ENCODE measurements at places on chromosomes 16 and 17.

GRCh38 chr17:46780003-46780373 lies 38.5 kb downstream of the WNT3 start:
- DNase-seq, result no peak

- DNase-seq, result peak; percentile 18
Observed at GRCh38 chr16:86285938-86286921, 224.1 kb upstream of the FOXF1 start.

DNA sequence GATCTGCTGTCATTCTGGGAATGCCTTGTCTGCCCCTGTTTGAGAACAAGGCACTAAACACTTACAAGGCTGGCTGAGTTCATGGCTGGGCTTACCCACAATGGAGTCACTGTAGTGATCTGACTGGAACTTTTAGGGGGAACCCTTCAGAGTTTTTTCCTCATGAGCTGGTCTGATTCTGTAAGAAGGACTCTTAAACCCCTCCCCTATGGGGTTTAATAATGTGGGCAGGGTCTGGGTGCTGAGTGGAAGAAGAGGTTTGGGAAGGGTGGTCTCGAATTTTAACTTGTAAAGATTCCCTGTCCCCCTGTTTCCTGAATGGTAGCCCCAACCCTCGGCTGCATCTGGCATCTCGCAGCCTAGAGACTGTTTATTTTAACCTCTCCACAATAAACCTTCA lies 30.6 kb downstream of the OSBPL7 start:
- no peak for DNase-seq

GRCh38 chr16:86975445-86975844 lies 341.7 kb downstream of the C16orf95 start:
- no peak for DNase-seq

DNA sequence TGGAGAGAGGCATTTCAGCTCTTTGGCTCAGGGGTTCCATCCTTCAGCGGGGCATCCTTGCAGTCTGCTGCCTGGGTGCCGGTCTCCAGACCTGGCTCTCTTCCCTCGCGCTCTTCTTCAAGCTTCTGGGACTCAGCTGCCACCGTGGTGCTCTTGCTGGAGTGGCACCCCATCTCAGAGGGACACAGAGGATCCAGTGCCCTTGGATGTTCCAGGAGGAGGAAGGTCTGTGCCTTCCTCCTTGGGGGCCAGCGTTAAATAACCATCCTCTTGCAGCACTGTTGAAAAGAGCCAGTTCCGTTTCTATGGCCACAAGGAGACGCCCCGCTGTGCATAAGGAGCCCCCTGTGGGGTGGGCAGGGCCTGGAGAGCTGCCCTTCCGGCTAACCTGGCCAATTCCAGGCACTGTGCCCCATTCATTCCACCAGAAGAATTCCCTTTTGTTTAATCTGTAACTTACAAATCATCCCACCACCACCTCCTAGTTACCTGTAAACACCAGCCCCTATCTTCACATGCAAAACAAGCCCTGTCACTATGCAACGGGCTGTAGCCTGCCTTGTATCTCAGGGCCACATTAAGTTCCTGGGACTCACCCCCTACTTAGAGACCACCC lies 8.6 kb downstream of the CHD9NB start:
- DNase-seq, result peak; percentile 48

- DNase-seq, result no peak
Observed at GRCh38 chr17:74270333-74270732, 3.7 kb upstream of the DNAI2 start.

DNA sequence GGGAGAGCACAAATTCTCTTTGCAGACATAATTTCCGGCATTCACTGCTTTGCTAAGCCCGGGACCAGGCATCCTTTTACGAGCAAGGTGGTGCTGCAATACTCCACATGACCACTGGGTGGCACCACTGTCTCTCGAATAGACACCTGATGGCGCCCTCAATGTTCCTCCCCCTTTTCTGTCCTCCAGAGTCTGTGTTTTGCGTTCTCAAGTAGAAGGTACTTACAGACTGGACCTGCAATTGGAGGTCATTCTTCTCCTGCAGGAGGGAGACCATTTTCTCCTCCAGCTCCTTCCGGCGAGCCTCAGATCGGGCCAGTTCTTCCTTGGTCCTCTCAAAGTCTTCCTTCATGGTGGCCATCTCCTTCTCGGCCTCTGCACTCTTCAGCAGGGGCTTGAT lies 45.2 kb downstream of the MYH13 start:
- peak; percentile 90 for DNase-seq

GRCh38 chr16:68346892-68347480 lies 36.2 kb downstream of the PRMT7 start:
- DNase-seq, result no peak

DNA sequence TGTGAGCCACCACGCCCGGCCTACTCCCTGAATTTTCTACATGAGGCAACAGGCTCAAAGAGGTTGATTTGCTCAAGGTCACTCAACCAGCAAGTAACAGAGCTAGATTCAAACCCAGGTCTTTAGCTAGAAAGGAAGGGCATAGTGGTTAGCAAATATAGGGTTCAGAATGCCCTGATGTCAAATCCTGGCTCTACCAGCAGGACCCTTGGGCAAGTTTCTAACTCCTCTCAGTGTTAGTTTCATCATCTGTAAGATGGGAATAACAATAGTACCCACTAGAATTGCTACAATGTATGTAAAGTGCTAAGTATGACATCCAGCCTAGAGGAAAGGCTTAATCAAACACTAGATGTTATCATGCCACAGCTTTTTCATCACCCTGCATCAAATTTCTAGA lies 19.1 kb upstream of the CYB5B start:
- DNase-seq, result no peak

DNA sequence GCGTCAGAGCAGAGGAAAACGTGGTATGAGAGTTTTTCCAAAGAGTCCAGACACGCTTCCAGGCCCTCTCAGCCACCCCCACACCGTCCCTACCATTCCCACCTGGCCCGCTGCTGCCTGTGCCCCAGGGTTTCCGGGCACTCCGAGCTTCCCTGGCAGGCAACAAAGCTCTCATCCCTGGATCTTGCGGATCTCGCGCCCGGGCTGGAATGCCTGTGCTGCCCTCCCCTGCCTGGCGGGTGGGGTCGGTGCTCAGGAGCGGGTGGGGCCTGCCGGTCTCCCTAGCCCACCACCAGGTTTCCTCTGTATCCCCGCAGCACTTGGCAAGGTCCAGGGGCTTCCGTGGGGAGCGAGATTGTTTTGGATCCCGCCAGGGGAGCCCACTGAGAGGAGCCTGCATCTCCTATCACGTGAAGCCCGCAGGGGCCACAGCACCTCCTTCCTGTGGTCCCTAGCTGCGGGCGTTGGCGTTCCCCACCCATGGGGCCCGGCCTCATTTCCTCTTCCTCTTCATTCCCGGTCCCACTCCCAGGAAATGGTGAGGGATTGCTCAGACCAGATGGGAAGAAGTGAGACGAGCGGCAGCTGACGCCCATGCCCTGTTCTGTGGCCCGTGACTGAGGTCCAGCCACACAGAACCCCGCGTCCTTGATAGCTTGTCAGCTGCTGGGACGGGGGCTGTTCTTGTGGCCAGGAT lies 11.0 kb downstream of the TBC1D24 start:
- DNase-seq, result no peak

DNA sequence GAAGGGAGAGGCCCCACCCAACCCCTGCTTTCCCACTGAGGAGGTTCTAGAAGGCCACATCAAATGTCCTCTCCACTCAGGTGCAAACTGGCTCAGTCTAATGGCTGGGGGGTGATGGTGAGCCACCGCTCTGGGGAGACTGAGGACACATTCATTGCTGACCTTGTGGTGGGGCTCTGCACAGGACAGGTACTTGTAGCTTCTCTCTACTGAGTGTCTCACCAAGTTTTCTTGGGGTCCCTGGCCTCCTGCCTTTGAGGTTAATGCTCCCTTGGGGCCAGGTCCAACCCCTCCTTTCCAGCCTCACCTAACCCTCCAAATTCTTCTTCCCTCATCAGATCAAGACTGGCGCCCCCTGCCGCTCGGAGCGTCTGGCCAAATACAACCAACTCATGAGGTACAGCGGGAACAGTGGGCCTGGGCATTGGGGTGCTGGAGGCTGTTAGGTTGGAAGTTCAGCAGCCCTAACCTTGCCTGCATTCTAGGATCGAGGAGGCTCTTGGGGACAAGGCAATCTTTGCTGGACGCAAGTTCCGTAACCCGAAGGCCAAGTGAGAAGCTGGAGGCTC lies 5.7 kb downstream of the ENO3 start:
- DNase-seq, result no peak

DNA sequence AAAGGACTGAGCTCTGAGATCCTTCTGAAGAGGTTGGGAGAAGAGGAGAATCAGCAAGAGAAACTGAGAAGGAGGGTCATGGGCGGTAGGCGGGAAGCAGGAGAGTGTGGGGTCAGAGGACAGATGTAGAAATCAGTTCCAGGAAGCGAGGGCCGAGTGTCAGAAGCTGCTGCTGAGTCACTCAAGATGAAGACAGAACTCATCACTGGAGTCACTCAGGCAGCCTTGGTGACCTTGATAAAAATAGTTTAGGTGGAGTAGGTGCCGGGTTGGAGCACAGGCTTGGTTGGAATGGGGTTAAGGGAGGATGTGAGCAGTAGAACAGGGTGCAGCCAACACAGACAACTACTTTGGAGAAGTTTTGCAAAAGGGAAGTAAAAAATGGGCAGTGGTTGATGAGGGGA lies 6.1 kb upstream of the ITGAM start:
- no peak for DNase-seq

DNA sequence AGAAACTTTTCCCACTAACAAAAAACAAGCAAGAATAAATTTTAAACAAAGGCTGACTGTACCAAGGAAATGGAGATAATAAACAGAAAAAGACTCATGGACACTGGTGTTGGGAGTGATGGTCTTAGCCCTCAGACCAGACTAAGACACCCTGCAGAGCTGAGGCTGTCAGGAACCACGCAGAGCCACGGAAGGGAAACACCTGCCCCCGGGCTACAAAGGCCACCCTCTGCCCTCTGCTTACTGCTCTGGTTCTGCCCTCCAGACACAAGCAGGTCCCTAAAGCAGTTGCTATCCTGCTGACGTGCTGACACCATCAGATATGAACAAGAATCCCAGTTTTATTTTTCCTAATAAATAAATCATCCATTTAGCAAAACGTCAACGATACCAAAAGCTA lies 80.0 kb downstream of the ANKRD11 start:
- DNase-seq, result no peak

DNA sequence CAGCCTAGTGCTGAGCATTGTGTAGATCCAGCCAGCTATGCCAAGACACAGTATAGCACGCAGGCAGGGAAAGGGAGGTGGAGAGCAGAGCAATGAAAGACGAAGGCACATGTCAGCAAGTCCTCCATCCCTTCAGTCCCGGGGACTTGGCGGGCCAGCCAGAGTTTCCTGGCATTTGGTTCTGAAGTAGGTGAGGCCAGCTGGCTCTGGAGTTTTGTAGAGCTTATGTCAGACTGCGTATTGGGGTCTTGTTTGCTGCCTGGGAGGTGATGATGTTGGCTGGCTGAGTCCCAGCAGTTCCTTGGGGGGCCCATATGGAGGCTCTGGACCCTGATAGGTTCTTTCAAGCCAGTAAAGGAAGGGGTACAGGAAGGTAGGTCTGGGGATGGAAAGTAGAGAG lies 55.7 kb upstream of the AKTIP start:
- DNase-seq, result no peak

DNA sequence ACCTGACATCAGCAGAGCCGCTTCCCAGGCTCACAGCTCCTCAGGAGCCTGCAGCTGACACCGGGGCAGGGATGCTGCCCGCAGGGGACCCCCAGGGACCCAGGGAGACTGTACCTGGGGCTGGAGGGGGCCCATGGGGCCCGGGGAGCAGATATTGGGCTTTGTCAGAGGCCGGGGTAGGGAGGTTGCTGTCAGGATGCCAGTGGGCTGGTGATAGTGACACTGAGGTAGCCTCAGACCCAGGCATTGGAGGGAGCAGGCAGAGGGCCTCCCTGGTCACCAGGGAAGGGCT lies 15.1 kb downstream of the GSE1 start:
- no peak for DNase-seq

DNA sequence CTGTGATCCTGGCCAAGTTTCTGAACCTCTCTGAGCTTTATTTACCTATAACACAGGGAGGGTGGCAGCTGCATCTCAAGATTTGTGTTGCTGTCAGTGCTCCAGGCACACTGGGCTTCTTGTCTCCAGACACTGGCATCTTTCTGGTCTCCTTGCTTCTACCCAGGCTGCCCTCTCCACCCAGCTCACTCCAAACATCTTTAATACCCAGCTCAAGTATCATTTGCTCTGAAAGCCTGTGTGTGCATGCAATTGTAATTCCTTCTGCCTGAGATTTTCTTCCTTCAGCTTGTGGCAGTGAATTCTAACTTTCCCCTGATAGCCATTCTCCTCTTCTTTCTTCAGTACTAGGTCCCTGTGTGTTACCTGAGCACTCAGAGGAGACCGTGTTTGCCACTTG lies 50.7 kb upstream of the USP7 start:
- DNase-seq, result no peak

GRCh38 chr17:8847891-8848290 lies 19.6 kb downstream of the PIK3R6 start:
- DNase-seq, result no peak

DNA sequence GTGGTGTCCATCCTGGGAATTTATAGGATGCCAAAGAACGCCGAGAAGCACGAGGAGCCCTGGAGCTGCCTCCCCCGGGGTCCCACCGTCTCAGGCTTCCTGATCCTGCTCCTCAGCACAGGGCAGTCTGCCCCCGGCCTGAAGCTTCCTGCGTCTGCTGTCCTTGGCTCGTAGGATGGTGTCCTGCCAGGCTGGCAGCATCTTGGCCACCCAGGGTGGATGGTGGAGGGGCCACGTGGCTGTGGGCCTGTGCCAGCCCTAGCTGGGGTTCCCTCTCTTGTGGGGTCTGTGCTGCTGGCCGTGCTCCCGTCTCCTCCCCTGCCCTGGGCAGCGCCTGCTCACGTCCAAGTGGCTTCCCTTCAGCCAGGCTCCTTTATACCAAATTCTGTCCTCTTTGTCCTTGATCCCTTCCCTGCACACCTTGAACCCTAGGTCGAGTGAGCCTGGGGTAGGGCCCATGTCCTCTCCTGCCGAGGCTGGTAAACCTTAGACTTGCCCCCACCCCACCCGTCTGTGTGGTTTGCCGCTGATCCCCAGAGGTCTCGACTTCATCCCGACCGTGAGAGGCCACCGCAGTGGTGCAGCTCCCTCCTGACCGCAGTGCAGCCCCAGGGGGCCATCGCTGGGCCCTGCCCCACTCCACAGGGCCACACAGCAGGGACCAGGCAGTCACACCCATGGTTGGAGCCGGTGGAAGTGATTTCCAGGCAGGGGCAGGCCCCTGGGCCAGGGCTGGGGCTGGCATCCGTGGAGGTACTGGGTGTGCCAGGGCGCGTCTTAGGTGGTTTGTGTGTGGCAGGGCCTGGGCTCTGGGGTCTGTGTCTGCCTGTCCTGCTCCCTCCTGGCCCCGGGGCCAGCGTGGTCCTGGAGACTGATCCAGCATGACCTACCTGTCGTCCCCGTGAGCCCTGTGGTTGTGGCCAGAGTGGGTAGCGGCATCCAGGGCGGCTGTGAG lies 46.5 kb downstream of the BAIAP2 start:
- DNase-seq, result no peak

- DNase-seq, result no peak
Observed at GRCh38 chr16:85793662-85794298, 5.6 kb downstream of the EMC8 start.
